CD14-positive monocyte (primary cell): ENCODE measurements at places on chromosomes 16 and 17.

DNA sequence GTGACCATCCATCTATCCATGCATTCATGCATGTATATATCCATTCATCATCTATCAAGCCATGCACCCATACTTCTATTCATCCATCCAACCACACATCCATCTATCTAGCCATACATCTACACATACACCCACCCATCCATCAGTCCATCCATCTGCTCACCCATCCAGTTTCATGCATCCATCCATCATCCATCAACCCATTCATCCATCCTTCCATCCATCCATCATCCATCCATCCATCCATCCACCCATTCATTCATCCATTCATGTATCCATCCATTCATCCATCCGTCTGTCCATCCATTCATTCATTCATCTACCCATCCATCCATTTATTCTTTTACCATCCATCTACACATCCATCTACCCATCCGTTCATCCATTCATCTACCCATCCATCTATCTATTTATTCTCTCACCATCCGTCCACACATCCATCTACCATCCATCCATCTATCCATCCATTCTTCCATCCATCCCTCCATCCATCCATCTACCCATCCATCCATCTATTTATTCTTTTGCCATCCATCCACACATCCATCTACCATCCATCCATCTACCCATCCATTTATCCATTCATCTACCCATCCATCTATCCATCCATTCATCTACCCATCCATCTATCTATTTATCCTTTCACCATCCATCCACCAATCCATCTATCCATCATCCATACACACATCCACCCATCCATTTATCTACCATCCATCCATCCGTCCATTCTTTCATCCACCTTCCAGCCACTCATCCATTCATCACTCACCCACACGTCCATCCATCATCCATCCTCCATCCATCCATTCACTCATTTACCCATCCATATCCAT lies 3.2 kb downstream of the CCL17 start:
- no peak for DNase-seq

- peak; percentile 50 for DNase-seq
Observed at GRCh38 chr17:49000943-49001342, 3.8 kb downstream of the IGF2BP1 start.

- no peak for DNase-seq
Observed at GRCh38 chr16:70700101-70701020, 14.5 kb upstream of the MTSS2 start.

DNA sequence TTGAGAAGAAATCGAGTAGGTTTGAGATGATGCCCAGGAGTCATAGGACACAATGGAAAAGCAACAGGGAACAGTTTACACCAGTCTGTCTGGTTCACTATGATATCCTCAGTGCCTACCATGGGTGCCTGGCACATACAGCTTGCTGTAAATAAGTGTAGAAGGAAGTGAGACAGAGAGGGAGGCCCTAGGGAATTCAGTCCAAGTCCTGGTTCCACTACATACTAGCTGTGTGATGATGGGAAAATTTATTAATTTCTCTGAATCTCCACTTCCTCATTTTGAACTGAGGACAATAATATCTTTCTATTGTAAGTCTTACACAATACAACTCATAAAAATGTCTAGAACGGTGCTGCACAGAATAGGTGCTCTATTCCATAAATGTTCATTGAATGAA lies 53.3 kb upstream of the LYRM9 start:
- DNase-seq = no peak

GRCh38 chr17:15109608-15110007 lies 155.5 kb downstream of the PMP22 start:
- no peak for DNase-seq

DNA sequence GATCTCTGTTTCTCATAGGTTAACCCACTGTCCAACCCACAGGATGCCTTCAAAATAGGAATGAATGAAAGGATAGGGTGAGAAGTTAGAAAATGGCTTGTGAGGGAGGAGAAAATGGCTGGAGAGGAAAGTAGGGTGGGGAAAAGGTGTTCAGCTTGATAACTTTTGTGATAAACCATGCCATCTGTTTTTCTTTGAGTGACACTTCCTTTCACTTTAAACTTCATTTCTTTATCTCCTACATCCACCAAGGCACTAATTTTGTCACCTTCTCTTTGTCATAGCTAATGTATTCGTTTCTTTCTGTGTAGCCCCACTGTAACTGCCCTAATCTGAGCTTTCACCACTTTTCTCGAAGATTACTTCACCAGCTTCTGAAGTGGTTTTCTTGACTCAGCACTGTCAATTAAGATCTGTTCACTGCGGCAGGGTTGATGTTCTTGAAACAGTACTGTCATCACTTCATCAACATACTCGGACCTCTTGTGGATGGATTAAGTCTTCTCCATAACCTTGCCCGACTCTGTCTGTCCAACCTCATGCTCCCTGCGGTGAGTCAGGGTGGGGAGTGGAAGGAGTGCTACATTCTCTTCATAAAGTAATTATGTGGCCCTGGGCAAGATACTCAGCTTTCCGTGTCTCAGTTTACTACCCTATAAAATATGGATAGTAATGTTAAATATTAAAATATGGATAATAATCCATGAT lies 5.5 kb upstream of the KRT10 start:
- DNase-seq = no peak

- DNase-seq = no peak
Observed at GRCh38 chr17:79983456-79983855, 52.2 kb downstream of the TBC1D16 start.
